Stimulated activated CD4-positive, alpha-beta T cell treated with anti-CD3 and anti-CD28 coated beads, TNF-alpha, amount 100 ng/mL, for 24 hours (primary cell): ENCODE measurements at places on chromosomes 4 and X.

DNA sequence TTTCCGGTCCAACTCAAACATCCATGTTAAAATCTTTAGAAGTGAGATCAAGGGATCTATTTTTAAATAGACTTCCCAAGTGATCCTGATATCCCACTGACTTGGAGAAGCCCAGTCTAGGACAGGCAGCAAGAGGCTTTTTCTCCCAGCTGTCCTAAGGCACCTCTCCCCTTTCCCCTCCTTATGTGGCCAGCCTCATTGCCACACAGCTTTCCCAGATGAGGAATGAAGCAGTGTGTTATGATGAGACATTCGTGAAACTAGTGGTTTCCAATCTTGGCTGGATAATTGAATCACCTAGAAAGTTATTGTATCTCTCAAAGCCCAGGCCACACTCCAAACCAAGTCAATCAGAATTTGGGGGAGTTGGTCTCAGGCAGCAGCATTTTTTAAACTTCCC, 16.8 kb upstream of the HSD17B13 start:
- DNase-seq, result no peak

DNA sequence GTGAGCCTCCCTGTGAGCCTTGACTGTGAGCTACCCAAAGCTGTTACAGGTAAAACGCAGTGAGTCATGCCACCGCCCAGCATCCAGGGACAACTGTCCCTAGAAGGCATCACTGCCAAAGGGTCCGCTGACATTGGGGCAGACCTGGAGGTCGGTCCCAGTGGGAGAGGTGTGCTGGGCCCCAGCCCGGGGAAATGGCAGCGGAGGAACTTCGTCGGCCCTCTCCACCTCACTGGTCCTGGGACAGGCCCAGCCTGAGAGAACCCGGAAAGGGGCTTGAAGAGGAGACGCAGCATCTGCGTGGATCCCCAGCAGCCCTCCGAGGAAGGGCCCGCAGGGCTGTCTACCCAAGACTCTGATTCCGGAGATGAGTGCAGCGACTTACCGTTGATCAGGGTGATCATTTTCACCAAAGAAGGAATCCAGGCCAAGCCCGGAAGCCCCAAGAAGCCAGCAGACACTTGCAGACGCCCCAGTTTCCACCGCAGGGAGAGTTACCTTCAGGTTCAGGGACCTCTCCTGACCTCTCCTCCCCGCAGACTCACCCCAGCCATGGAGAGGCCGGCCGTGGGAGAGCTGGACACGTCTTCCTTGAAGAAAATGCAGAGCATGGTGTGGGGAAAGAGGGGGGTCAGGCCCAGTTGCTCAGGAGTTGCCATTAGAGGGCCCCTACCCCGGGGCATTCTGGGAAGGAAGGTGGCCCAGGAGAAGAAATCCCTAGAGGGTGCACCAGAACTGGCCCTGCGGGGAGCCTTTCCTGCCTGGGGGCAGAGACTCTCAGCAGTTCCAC, 51.2 kb downstream of the CXorf49B start:
- DNase-seq, result no peak

GRCh38 chrX:20454117-20454516, 187.4 kb upstream of the RPS6KA3 start:
- no peak for DNase-seq

GRCh38 chr4:148986951-148987350, 544.7 kb upstream of the NR3C2 start:
- no peak for DNase-seq

DNA sequence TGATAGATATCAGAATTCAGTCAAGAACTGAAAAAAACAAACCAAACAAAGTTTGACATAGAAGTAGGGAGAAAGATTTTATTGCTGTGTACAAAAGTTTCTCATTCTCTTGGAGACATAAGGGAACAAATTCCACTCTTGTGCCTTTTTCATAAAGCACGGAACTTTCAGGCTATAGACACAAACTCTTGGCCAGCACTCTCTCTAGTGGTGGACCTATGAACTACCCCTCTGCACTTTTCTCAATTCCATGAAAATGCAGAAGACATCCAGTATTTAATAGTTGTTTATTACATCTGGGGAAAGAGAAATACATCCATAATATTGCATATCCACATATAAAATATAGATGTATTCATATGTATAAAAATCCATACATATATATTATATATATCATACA, 291.6 kb upstream of the HS3ST1 start:
- DNase-seq, result no peak

GRCh38 chrX:81294101-81294500, 92.2 kb downstream of the SH3BGRL start:
- no peak for DNase-seq

DNA sequence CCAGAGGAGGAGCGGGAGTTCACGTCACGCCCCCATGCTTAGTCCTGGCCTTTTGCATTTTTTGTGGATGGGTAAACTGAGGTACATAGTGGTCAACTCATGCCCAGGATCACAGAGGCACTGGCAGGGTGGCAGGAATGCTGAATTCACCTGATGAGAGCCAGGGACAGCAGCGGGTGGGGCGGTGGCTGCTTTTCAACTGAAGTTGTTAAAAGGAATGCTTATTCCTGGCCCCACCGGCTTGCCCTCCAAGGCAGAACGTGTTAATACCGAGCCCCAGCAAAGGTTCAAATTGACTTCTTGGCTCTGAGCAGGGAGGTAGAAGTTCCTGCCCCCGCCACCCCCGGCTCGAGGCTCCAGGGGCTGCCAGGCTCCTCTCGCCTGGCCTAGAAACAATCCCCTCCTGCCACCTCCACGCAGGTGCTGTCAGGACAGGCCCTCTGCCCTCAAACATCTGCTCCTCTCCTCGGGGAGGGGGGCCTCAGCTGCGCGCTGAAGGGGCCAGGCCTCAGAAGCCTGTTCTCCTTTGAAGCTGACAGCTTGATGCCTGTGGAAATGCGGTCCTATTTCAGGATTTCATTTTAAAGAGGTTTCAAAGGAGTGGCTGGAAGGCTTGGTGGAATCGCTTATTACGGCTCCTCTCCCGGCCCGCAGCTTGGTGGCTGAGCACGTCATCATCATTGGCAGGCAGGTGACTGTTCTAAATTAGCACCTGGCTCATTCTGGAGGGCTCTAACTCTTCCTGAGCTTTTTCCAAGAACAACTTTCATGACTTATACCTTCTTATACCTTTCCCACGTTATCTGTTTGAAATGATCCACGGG, 93.0 kb downstream of the PHKA2 start:
- DNase-seq, result no peak

- no peak for DNase-seq
Observed at GRCh38 chr4:150569384-150569987, 12.5 kb upstream of the MAB21L2 start.

GRCh38 chr4:142098900-142099545, 462.6 kb downstream of the IL15 start:
- DNase-seq, result no peak

DNA sequence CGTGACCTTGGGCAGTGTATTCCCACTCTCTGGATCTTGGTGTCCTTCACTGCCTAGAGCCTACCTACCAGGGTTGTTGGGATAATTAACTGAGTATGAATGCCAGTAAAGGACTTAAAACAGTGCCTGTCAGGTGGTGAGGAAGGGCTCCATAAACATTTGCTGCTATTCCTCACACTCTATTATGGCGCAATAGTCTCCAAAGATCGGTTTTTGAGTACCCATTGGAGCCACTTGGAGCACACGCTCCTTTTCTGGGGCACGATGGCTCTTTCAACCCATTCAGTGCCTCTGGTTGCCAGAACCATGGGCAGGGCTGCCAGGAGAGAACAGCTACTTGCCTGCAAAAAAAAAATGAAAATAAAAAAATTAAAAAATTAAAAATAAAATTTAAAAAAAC, 296.6 kb upstream of the PPARGC1A start:
- no peak for DNase-seq

DNA sequence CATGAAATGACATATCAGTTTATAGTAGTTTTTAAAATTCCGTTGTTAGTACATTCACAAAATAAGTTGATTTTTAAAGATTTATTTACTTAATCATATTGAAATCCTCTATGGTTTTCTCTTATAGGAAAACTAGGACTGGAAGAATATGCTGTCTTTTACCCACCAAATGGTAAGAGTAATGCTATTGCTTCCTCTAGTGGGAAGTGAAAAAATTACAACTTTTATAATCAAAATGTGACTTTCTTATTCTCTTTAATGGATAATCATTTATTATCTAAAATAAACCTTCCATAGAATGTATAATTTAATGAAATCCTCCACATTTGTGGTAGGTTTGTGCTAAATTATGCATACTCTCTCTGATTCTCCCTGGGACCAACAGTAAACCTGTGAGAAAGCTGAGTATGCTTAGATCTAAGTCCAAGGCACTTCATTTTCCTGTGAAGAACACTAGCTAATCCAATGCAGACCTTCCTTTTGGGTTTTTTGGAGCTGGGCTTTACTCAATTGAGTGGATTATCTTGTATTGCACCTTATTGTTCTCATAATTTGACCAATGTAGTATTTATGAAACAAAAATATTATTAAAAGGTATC, 136.2 kb downstream of the TBC1D19 start:
- DNase-seq, result no peak

DNA sequence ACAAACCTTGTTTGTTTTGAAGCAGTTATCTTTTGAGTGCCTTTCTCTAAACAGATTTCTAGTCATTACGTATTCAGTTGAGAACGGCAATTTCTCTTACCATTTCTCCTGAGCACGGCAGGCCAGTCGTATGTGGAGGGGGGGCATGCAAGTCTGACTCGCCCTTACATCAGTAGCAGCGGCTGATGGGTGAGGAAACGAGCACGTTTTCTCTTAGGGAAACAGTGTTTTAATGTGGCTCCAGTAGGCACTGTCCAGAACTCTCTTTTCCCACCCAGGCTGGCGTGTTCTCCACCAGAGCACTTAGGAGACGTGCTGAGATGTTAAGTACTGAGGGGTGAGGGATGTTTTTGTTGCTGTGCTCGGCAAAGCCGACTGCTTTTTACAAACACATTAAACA, 240.5 kb downstream of the STIM2 start:
- no peak for DNase-seq

- DNase-seq, result no peak
Observed at GRCh38 chrX:109830704-109831206, 97.7 kb upstream of the ACSL4 start.

- no peak for DNase-seq
Observed at GRCh38 chr4:90027565-90027964, 99.6 kb upstream of the CCSER1 start.

- DNase-seq, result no peak
Observed at GRCh38 chr4:74658116-74658515, 136.2 kb downstream of the BTC start.

DNA sequence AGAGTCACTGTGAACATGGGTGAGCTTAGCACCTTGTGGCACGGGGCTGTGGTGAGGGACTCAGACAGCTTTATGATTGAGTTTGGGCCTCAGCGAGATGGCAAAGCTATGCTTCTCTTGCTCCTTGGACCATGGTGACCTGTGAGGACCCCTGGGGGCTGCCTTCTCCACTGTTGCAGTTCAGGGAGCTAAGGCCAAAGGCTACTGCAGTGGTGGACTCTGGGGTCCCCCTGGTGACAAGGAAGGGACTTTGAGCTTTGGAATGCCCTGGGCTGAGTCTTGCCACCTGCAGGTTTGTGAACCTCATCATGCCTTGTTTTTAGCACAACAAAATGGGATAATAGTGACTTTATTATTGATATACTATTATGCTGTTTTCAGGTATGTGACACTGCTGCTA, 36.5 kb downstream of the TBL1X start:
- no peak for DNase-seq
